ENCODE measurements at places on chromosomes 7 and 10. TPM values are rescaled to one million over a fixed set of nuclear protein-coding genes. Genes with fewer than 3 reads are reported as not detected.
A peak's percentile ranks its signal among the peaks of the same experiment; 100 is the strongest.

DNA sequence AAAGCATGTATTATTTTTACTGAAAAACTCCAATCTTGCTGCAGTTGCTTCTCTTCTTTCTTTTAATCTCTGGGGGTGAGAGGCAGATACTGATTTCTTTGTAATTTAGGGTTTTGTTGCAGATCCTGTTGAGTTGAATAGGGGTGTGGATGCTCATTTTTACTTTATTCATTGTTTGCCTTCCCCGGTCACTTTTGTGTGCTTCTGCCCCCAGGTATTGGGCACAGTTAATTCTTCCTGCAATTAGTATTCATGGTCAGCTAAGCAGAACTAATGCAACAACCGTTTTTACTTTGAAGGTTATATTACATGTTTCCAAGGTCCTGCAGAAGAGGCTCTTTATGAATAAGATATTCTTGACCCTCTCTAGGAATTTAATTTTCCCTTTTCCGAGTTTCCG lies 96.4 kb downstream of the BUB3 start:
- no peak overlapping the region for H3K4me3 ChIP-seq
- no peaks in the 10 kb centered on the region for H3K36me3 ChIP-seq
- no peaks in the 10 kb centered on the region for H3K4me1 ChIP-seq
- DNase-seq, result no peak

GRCh38 chr7:19117870-19118608 lies 603 bp upstream of the TWIST1 start:
- peak overlapping the region; percentile 47 for H3K27ac ChIP-seq
- peak; percentile 47 for DNase-seq
- H3K4me3 ChIP-seq, result peak overlapping the region; percentile 96

GRCh38 chr7:120272261-120272660 lies 714 bp upstream of the KCND2 start:
- peaks cover 19% of the 10 kb centered on the region for H3K27me3 ChIP-seq
- no peak overlapping the region for H3K27ac ChIP-seq
- H3K4me1 ChIP-seq, result peaks cover 4% of the 10 kb centered on the region
- H3K36me3 ChIP-seq, result no peaks in the 10 kb centered on the region

Gene MYL7
- total RNA-seq, result not detected

All from A673 (cell line).